ENCODE measurements at places on chromosomes 2 and 18.
A peak's percentile ranks its signal among the peaks of the same experiment; 100 is the strongest.

DNA sequence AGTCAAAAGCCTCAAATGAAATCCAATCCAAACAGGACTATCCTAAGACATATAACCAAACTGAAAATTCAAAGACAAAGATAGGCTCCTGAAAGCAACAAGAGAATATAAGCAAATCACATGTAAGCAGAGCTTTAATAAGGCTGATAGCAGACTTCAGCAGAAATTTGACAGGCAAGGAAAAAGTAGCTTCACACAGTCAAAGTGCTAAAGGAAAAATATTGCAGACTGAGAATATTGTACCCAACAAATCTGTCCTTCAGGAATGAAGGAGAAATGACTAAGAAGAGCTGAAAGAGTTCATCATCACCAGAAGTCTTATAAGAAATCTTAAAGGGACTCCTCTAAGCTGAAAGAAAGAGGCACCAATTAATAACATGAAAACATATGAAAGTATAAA lies 150.0 kb downstream of the EVA1A start:
- H3K36me3 ChIP-seq, result no peaks in the 10 kb centered on the region
- H3K27ac ChIP-seq, result no peak overlapping the region
- no peak overlapping the region for H3K4me3 ChIP-seq

DNA sequence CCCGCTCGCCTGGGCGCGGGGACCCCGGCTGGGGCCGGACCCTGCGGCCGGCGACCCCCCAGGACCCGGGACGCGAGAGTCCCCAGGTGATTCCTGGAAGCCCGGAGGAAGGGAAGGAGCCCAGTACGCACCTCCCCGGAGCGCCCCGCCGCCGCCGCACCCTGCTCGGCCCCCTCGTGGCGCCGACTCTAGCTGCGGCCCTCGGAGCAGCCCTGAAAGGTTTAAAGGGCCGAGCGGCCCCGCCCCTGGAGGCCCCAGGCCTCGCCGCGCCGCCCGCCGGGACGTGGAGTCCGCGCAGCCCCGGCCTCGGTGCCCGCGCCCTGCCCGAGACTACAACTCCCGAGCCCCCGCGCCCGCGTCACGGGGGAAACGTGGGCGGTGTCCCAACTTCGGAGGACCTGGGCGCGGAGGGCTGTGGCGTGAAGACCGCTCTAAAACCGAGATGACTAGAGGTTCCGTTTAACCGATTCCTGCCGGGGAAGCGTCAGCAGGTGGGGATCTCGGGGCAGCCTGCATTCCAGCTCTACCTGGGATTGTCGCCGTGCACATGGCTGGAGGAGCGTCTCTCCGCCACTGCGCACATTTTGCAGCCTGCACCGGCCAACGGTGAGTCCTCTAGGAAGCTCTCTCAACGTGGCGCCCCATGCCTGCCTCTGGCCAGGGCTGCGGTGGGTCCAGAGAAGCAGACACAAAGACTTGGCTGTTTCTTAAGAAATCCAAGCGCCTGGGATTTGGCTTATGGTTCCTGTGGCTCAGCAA lies at the start of gene TMEM150A:
Gene TMEM150A, minus strand, starts transcription at position 223 of the 759 bp plus-strand sequence. CDS start 750 bp downstream, outside the sequence.
- peak within 1 kb of the TSS; percentile 25 for H3K27ac ChIP-seq
- H3K4me3 ChIP-seq, result peak within 1 kb of the TSS; percentile 81
- peak; percentile 94 for DNase-seq
- H3K4me1 ChIP-seq, result peaks cover 15% of the 10 kb centered on the region
- H3K36me3 ChIP-seq, result peaks cover 44% of the 10 kb centered on the region

- no peaks in the 10 kb centered on the region for H3K27me3 ChIP-seq
- DNase-seq, result no peak
- peaks cover 10% of the 10 kb centered on the region for H3K4me1 ChIP-seq
- no peak overlapping the region for H3K27ac ChIP-seq
These were observed 165.2 kb upstream of the KLF7 start for GRCh38 chr2:207330912-207331311.

DNA sequence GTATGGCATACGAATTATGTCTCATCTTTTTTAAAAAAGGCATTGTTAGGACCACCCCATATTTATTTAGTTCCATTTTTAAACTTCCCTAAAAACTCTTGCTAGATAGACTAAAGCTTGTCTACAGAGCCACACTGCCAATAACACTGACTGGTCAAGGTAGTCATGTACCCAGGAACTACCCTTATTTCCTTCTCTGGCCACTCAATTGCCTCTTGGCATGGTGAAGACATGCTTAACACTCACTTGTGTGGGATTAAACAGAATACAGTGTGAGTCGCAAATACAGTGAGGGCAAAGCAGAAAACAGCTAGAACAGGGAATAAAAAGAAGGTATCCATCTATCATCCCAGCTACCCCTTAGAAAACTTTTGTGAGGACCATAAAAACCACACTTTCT lies 57.4 kb downstream of the KCNG3 start:
- no peak for DNase-seq
- H3K36me3 ChIP-seq, result no peaks in the 10 kb centered on the region
- H3K4me3 ChIP-seq, result no peak overlapping the region

- DNase-seq, result no peak
- no peak overlapping the region for H3K27ac ChIP-seq
- H3K4me1 ChIP-seq, result no peaks in the 10 kb centered on the region
These were observed 47.9 kb downstream of the SLC14A1 start for GRCh38 chr18:45771587-45772480.

DNA sequence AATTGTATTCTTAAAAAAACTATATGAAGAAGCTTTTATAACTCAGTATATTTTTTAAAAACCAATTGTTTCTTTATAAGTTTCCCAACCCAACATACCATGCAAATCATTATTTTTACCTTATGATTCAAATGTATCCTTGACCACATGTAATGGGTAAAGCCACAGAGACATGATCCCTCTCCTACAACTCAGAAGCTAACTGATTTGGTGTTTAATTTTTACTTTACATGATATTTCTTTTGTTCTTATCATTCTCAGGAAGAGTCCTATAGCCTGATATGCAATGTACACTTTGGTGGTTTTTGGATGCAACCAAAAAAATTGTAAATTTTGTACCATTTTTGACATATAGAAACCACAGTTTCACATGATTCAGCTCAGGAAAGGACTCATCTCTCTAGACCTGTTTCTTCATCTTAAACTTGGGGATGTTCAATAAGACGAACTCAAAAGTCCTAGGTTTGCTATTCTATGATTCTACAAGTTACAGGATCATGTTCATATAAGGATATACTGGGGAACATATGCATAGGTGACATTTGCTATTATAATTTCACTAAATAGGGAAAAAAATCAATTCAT lies 85.2 kb upstream of the RBBP8 start:
- no peaks in the 10 kb centered on the region for H3K36me3 ChIP-seq
- H3K27ac ChIP-seq, result no peak overlapping the region
- H3K4me1 ChIP-seq, result no peaks in the 10 kb centered on the region

GRCh38 chr2:45780541-45781463 lies 129.3 kb downstream of the PRKCE start:
- H3K4me1 ChIP-seq, result no peaks in the 10 kb centered on the region
- DNase-seq, result no peak
- H3K27ac ChIP-seq, result no peak overlapping the region
- no peaks in the 10 kb centered on the region for H3K36me3 ChIP-seq
- H3K4me3 ChIP-seq, result no peak overlapping the region

DNA sequence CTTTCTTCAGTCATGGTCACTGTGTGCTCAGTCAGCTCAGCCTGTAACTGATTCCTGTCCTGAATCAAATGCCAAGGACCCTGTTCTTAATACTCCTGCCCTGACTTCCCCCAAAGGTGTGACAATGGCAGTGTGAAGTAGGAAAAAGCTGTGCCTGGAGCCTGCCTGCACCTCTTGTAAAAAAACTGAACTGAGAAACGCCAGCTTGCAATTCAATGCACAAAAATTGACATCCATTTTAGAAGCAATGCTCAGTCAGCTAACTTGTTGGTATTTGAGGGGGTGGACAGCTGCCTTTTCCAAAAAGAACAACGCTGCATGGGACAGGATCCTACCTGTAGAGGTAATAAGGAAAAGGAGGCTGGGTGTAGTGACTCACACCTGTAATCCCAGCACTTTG lies 66.3 kb upstream of the TMEM247 start:
- no peak overlapping the region for H3K4me3 ChIP-seq
- H3K27me3 ChIP-seq, result no peaks in the 10 kb centered on the region
- no peak for DNase-seq
- H3K27ac ChIP-seq, result no peak overlapping the region

All from endodermal cell (in vitro differentiated cells).